Metanephros (tissue), 2 donors: ENCODE measurements at places on chromosomes 6 and 20. TPM values are rescaled to one million over a fixed set of nuclear protein-coding genes. Genes with fewer than 3 reads are reported as not detected.

POM121L2 gene
- total RNA-seq: not detected

EFCAB8 gene
- not detected for total RNA-seq

EDEM2 gene
- 19.2 TPM for total RNA-seq

MOG gene
- total RNA-seq: not detected

ZNF831 gene
- total RNA-seq: 0.35 TPM

VGLL2 gene
- 3.4 TPM for total RNA-seq
